Panc1 (cell line): ENCODE measurements at places on chromosomes 5 and 9. TPM values are rescaled to one million over a fixed set of nuclear protein-coding genes. Genes with fewer than 3 reads are reported as not detected.

- DNase-seq = peak; percentile 78
Measured at GRCh38 chr5:79133657-79134451, 22.2 kb downstream of the BHMT start.

DNA sequence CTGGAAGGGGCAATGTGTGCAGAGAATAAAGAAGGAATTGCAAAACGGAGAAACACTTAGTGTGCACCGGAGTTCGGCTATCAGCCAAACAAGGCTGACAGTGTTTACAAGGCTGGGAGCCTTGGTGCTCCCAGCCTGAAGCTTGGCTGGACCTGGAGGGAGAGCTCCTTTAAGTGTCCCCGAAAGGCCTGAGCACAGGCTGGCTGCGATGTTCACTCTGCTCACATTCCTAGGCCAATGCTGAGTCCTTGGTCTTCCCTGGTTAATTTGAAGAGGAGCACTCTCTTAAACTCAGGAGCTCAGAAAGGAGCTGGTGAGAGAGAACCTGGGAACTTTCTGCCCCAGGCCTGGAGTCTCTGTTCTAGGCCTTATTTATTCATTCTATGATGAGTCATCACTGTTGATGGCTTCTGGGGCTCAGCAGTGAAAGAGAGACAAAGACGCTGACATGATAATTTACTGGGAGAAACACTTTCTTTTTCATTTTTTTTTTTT, 88.6 kb upstream of the MYO10 start:
- no peak for DNase-seq

DNA sequence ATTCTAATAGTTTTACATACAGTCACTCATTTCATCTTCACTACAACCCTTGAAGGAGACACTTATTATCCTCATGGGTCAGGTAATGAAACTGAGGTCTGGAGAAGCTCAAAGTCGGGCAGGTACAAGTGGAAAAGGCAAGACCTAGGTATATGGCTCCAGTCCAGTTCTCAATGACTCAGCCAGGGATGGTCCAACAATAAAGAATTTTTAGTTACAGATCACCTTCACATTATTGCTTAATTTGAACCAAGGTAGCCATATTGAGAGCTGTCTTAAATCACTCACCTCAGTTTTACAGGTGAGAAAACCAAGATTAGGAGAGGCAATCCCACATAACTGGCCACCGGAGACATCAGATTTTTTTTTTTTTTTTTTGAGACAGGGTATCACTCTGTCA, 55.4 kb downstream of the PTPN3 start:
- DNase-seq = no peak

- DNase-seq = no peak
Measured at GRCh38 chr5:168530621-168531150, 1.6 kb downstream of the FBLL1 start.

Gene PCDHGC5
- total RNA-seq = 0.36 TPM

Gene TCF7
- total RNA-seq = 24.0 TPM

Gene PFN3
- total RNA-seq = not detected

DNA sequence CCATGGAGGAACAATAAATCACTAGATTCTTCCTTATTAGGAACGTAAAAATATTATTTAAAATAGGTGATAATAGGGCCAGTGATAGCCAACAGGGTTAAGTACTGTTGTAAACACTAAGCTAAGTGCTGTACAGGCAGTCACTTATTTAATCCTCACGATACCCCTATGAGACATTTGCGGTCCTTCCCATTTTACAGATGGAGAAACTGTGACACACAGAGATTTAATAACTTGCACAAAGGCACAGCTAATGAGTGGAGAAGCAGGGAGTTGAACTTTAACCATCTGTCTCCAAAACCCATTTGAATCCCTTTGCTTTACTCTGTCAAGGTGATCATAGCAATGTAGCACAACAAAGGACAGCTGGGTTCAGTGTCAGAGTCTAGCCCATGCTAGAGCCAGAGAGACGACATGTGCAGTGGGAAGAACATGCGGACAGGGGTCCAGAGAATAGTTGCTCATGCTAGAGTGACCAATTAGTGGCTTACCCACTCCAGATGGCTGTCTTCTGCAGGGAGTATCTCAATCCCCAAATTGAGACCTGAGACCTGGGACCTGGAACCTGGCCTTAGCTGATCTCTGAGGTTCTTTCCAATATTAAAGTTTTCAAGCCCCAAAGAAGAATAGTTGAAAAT, 28.9 kb downstream of the STXBP1 start:
- DNase-seq = no peak

DNA sequence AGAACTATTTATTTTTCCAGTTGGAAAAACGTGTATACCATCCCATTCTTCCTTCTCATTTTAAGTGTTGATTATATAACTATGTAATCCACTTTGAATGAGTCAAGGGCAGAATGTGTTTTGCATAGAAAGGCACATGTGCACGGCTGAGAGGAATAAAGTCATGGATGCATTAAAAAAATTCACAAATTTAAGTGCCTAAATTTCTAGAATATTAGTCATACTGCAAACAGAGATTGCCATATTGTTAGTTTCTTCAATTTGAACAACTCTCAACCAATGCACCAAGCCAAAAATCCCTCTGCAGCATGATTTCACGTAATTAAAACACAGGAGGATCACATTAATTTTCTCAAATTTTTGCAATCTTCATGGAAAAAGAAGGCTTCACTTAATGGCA, 166.3 kb downstream of the MPDZ start:
- no peak for DNase-seq

DNA sequence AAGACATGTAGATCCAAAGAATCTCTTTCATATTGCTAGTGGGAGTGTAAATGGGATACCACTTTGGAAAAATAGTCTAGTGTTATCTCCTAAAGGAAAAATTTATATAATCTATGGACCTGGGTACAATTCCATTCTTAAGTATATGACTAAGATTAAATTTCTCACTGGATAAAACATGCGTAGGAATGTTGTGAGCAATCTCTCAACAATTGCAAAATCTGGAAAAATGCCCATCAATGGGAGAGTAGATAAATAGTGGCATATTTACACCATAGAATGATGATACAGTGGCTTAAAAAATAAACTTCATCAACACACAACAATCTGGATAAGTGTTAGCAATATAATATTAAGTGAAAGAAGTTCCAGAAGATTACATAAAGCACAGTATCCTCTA, 469.5 kb downstream of the MAN2A1 start:
- no peak for DNase-seq

Gene RHOBTB3
- total RNA-seq = 95.2 TPM

- no peak for DNase-seq
Measured at GRCh38 chr5:137191179-137191578, 307.9 kb downstream of the SPOCK1 start.

DNA sequence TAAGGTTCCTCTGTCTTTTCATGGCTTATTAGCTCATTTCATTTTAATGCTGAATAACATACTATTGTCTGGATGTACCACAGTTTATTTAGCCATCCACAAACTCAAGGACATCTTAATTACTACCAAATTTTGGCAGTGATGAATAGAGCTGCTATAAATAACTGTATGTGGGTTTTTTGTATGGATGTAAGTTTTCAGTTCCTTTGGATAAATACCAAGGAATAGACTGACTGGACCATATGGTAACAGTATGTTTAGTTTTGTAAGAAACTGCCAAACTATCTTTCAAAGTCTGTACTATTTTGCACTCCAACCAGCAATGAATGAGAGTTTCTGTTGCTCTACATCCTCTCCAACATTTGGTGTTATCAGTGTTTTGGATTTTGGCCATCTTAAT, 38.7 kb downstream of the SCAMP1 start:
- DNase-seq = no peak

GRCh38 chr5:60943624-60944023, 1.2 kb downstream of the ERCC8 start:
- DNase-seq = no peak

- no peak for DNase-seq
Measured at GRCh38 chr5:29085142-29085541, 2046.8 kb upstream of the CDH9 start.

GRCh38 chr9:27431543-27432147, 92.4 kb upstream of the IFNK start:
- no peak for DNase-seq

DNA sequence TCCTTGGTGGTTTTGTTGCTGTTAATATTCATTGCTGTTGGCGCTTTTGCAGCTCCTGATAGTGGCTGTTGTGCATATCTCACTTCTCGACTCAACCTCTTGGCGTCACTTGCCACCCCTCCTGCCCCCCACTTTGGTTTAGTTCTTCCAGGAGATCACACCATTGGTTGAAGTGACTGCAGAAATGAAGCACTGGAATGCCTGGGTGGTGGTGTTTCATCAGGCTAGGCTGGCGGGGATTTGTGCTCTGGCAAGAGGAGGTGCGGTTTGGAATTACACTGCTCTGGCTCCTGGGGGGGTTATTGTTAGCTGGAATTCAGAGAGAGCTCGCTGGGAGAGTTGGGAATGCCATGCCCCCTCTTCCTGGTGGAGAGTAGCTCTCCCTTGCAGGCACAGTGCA, 11.5 kb downstream of the PRRC2B start:
- no peak for DNase-seq

DNA sequence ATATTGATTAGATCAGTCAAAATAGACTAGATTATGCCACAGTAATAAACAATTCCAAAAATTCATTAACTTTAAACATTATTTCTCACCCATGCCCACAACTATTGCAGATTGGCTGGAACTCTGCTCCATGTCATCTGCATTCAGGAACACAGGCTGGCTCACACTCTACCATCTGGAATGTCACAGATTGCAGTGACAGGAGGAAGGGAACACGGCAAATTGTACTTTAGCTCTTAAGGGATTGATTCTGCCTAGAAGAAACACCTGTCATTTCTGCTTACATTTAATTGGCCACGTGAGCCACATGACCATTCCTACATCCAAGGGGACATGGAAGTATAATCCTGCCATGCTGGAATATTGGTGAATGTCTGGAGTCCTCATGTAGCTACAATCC, 54.4 kb downstream of the ATPSCKMT start:
- DNase-seq = no peak

- no peak for DNase-seq
Measured at GRCh38 chr5:178288401-178289368, 56.1 kb upstream of the PHYKPL start.

DNA sequence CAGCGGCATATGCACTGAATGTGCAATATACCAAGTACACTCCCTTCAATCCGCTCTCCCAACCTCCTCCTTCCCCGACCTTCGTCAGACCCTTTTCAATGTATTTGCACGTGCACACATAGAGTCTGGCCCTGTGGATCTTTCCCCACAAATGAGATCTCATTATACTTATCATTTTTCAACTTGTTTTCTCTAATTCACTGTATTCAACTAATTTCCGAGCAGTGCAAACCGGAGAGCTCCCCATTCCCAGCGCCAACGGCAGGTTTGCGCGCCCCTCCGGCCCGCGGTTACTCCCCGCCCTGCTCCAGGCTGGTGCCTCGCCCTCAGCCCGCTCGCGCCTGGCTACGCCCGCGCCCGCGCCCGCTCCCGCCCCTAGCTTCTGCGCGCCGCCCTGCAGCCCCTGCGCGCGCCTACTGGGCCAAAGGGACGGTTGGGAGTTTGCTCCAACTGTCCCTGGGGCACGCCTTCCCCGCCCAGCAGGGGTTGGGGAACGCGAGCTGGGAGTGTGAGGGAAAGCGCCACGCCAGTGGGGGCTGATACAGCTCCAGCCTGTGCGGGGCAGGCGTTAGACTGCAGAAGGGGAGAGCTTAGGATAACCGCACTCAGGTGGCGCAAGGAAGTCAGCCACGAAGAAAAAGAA, 3.3 kb upstream of the CDC20B start:
- no peak for DNase-seq

DNA sequence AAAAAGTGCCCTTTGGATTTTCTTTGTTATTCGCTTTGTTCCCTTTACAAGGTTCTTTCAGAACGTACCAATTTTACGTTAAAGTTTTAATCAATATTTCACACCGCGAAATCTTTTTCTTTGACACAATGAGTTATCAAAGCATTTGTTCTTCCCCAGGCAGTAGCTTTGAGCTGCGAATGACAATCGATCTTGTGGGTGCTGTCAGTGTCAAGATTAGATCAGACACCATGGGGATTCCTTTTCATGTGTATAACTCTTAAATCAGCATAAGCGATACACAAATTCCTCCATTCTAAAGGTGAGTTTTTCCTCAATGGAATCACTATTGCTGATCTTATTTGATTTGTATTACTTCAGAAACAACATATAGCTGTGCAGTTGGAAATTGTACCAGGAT, 145.5 kb downstream of the ST8SIA4 start:
- DNase-seq = no peak

- DNase-seq = peak; percentile 98
Measured at GRCh38 chr5:131170540-131171275, at the start of gene LYRM7. Gene LYRM7, plus strand, starts transcription at chr5:131170944. Its CDS starts 77 bp downstream, at chr5:131171021.

- no peak for DNase-seq
Measured at GRCh38 chr9:77597057-77597456, 51.1 kb downstream of the GNA14 start.

DNA sequence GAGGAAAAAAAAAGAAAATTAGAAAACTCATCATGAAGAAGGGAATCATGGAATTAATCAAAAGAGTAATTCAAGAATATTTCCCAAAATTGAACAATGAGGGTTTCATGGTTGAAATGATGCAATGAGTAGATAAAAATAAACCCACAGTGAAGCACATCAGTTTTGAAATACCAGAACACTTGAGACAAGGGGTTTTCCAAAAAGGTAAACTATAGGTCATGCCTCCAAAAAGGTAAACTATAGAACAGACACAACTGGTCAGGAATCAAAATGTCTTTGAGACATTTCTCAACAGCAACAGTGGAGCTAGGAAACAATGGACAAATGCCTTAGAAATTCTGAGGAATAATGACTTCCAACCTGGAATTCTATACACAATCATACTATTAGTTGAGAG, 60.2 kb upstream of the PCSK5 start:
- no peak for DNase-seq

Gene LRRC26
- total RNA-seq = 0.69 TPM
